WTC11 (cell line): ENCODE measurements at places on chromosomes 13 and 19.

DNA sequence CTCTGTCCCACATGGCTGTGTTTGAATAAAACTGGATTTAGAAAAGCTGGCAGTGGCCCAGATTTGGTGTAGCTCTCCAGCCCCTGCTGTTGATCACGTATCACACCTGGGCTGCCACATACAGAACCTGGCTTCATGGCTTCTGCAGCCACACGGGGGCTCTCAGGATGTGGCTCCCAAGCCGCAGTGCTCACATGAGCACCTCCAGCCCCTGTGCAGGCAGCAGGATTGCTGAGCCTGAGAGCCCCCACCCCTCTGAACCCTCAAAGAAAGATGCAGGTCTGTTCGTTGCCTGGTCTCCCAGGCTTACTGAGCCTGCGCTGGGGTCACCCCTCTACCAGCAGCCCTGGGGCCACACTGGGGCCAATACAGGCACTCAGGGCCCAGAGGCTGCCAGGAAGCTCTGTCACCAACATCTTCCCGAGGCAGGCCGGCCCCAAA lies 2.7 kb downstream of the PLEKHF1 start:
- DNase-seq, result no peak
- H3K27ac ChIP-seq, result no peak overlapping the region
- no peak overlapping the region for H3K4me3 ChIP-seq
- H3K4me1 ChIP-seq, result peaks cover 41% of the 10 kb centered on the region
- no peaks in the 10 kb centered on the region for H3K27me3 ChIP-seq
- peaks cover 12% of the 10 kb centered on the region for H3K36me3 ChIP-seq

GRCh38 chr19:35545001-35545854 lies at the start of gene TMEM147:
Gene TMEM147, plus strand, starts transcription at chr19:35545626. Its CDS starts 114 bp downstream, at chr19:35545740.
- H3K36me3 ChIP-seq, result peaks cover 24% of the 10 kb centered on the region
- peaks cover 23% of the 10 kb centered on the region for H3K4me1 ChIP-seq
- DNase-seq, result peak; percentile 93
- H3K27ac ChIP-seq, result peak within 1 kb of the TSS; percentile 80
- peak within 1 kb of the TSS; percentile 92 for H3K4me3 ChIP-seq

- peaks cover 22% of the 10 kb centered on the region for H3K4me1 ChIP-seq
- DNase-seq, result no peak
- no peak overlapping the region for H3K27ac ChIP-seq
- H3K4me3 ChIP-seq, result peak overlapping the region; percentile 91
These were observed 18.9 kb upstream of the LRP3 start for GRCh38 chr19:33175156-33175782.

GRCh38 chr13:97194479-97194878 lies 27.7 kb upstream of the MBNL2 start:
- H3K27ac ChIP-seq, result no peak overlapping the region
- DNase-seq, result no peak
- no peak overlapping the region for H3K4me3 ChIP-seq
- H3K27me3 ChIP-seq, result peaks cover 3% of the 10 kb centered on the region
- H3K36me3 ChIP-seq, result no peaks in the 10 kb centered on the region
- H3K4me1 ChIP-seq, result peaks cover 31% of the 10 kb centered on the region

- no peak overlapping the region for H3K4me3 ChIP-seq
- peaks cover 57% of the 10 kb centered on the region for H3K4me1 ChIP-seq
- no peaks in the 10 kb centered on the region for H3K36me3 ChIP-seq
- no peak for DNase-seq
These were observed 24.2 kb downstream of the SIAH3 start for GRCh38 chr13:45827318-45827717.

- H3K27me3 ChIP-seq, result peaks cover 6% of the 10 kb centered on the region
- H3K36me3 ChIP-seq, result no peaks in the 10 kb centered on the region
- no peaks in the 10 kb centered on the region for H3K4me1 ChIP-seq
- H3K27ac ChIP-seq, result no peak overlapping the region
- no peak overlapping the region for H3K4me3 ChIP-seq
These were observed 6.8 kb upstream of the ACP7 start for GRCh38 chr19:39077323-39077722.

GRCh38 chr19:40718774-40719391 lies 2.0 kb downstream of the ITPKC start:
- H3K4me3 ChIP-seq, result peak overlapping the region; percentile 91
- H3K27me3 ChIP-seq, result no peaks in the 10 kb centered on the region
- peaks cover 17% of the 10 kb centered on the region for H3K36me3 ChIP-seq
- H3K27ac ChIP-seq, result peak overlapping the region; percentile 99

- H3K27me3 ChIP-seq, result no peaks in the 10 kb centered on the region
- DNase-seq, result no peak
- H3K27ac ChIP-seq, result no peak overlapping the region
- H3K4me3 ChIP-seq, result no peak overlapping the region
These were observed 5.6 kb downstream of the UHRF1 start for GRCh38 chr19:4914736-4915501.

- no peak for DNase-seq
- no peak overlapping the region for H3K27ac ChIP-seq
- no peak overlapping the region for H3K4me3 ChIP-seq
- no peaks in the 10 kb centered on the region for H3K27me3 ChIP-seq
These were observed 56.2 kb upstream of the RFC3 start for GRCh38 chr13:33761740-33762139.

DNA sequence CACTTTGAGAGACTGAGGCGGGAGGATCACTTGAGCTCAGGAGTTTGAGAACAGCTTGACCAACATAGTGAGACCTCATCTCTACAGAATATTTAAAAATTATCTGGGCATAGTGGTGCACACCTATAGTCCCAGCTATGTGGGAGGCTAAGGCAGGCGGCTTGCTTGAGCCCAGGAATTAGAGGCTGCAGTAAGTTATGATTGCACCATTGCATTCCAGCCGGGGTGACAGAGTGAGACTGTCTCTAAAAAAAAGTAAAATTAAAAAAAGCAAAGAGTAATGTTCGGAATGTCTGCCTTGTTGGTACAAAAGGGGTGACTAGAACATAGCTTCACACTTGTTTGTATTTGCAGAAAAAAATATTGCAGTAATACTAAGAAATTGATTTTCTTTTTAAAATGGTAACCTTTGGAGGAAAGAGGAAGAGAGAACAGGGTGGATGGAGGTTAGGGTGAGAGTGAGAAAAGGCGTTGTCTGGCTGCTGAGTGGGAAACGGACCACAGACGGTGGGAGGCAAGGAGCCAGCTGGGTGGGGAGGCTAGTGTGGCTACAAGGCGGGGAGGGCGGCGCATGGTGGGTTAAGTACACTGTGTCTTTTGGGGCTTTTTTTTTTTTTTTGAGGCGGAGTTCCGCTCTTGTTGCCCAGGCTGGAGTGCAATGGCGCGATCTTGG lies 10.2 kb downstream of the PPP1R14A start:
- no peak overlapping the region for H3K4me3 ChIP-seq
- H3K27me3 ChIP-seq, result peaks cover 2% of the 10 kb centered on the region; the same call in 1 of the 2 replicates
- no peaks in the 10 kb centered on the region for H3K36me3 ChIP-seq
- H3K4me1 ChIP-seq, result peaks cover 17% of the 10 kb centered on the region

- peaks cover 80% of the 10 kb centered on the region for H3K36me3 ChIP-seq
- no peaks in the 10 kb centered on the region for H3K27me3 ChIP-seq
- no peak for DNase-seq
- peaks cover 19% of the 10 kb centered on the region for H3K4me1 ChIP-seq
- H3K4me3 ChIP-seq, result no peak overlapping the region
These were observed 31.4 kb downstream of the FLT1 start for GRCh38 chr13:28463481-28463880.

DNA sequence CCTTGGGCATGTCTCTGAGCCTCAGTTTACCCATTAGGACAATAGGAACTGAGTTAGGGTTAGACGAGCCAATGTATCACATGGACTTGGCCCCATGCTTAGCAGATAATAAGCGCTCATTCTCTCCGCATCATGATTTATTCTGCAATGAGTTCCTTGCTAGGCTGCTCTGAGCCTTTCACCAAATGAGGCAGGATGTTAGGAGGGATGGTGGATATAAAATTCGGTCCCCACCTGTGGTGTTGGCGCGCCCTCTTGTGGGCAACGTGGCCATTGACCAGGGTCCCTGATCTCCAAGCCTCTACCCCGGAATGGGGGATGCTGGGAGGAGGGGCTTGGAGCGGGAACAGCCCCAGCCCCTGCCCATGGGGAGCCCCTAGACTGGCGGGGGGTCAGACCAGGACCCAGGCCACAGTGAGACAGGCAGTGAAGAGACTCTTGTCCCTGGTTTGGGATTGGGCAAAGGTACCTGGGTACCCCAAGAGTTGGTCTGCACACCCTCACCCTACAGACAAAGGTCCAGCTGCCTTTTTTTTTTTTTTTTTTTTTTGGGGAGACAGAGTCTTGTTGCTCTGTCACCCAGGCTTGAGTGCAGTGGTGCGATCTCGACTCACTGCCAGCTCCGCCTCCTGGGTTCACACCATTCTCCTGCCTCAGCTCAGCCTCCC lies 43.9 kb downstream of the CERS4 start:
- peaks cover 3% of the 10 kb centered on the region; the same call in 1 of the 2 replicates for H3K4me1 ChIP-seq
- peaks cover 37% of the 10 kb centered on the region for H3K36me3 ChIP-seq
- H3K4me3 ChIP-seq, result no peak overlapping the region
- DNase-seq, result peak; percentile 95

DNA sequence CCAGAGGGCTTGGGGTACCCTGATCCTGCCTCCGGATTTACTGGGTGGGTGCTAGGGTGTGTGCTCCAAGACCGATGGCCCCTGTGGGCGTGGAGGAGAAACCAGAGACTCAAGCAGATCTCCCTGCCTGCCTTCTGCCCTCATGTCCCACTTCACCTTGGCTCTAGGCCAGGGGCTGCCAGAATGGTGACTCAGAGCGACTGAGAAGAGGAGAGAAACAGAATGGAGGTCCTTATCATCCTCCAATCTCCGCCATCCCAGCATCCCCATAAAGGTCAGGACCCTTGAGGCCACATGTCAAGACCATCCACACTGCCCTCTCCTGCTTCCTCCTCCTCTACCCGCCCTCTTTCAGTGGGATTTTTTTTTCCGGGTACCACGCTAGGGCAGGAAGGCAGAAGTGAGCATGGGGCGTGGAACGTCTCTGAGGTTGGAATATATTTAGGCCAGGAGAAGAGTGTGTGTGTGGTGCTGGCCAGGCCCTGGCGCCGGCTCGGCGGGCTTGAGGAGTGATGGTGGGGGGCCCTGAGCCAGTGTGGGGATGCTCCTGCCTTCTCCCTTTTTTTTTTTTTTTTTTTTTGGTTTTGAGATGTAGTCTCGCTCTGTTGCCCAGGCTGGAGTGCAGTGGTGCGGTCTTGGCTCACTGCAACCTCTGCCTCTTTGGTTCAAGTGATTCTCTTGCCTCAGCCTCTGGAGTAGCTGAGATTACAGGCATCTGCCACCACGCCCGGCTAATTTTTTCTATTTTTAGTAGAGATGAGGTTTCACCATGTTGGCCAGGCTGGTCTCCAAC lies 22.3 kb downstream of the IER2 start:
- no peak overlapping the region for H3K4me3 ChIP-seq
- H3K27ac ChIP-seq, result peak overlapping the region; percentile 65; the same call in 1 of the 2 replicates
- DNase-seq, result no peak
- no peaks in the 10 kb centered on the region for H3K27me3 ChIP-seq

DNA sequence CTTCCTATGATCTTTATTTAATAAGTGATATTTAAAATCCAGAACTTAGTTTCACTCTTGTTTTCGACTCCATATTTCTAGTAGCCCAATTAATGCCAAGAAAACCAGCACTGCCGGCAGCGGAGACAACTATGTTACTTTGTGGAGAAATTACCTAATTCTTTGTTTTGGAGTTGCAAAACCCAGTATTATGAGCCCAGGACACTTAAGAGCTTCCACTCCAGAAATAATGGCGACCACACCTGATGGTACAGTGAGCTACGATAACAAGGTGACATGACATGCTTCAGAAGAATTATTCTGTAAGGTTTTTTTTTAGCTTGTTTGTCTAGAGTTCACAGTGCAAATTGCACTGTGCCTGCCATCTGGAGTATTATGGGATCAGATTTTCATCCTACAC lies 136.4 kb downstream of the ZAR1L start:
- no peaks in the 10 kb centered on the region for H3K27me3 ChIP-seq
- no peaks in the 10 kb centered on the region for H3K4me1 ChIP-seq
- no peak overlapping the region for H3K4me3 ChIP-seq
- H3K36me3 ChIP-seq, result no peaks in the 10 kb centered on the region

DNA sequence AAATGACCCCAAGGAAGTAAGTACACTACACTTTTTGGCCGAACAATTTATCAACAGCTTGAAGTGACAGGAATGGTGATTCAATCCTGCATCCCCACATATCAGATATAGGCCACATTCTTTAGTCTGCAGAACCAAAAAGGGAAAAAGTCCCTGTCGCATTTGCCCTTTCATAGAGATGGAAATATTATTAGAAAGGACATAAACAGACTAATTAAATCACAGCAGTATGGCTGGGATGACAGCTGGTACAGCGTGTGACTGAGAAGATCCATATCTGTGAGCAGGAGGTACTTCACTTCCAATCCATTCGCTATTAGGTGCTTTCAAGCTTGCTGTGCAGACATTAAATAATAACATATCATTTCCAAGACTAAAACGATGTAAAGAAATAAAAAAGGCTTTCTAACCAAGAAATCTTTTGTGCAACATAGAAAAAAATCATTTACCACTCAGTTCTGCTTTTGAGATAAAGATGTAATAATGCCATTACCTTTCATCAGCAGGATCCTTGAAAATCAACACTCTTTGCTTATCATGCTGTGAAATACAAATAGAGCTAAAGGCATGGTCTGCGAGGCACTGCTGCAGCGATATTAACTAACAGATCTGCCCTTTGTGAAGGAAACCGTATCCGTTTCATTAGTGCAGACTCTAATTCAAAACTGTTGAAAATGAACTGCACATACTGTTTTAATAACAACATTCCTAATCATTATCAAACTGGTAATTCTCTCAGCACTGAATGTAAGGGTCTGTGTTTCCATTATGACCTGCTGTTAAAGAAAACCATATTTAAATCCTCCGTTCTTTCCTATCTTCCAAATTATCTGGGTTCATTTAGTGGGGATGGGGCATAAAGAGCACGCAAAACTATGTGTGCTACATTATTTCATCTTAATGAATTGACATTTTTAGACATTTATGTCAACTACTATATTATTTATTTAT lies 245.6 kb downstream of the DACH1 start:
- H3K27ac ChIP-seq, result no peak overlapping the region

- H3K27ac ChIP-seq, result peak overlapping the region; percentile 61
- H3K27me3 ChIP-seq, result no peaks in the 10 kb centered on the region
- no peak for DNase-seq
These were observed 6.7 kb downstream of the ZNF525 start for GRCh38 chr19:53372196-53372595.

- no peak overlapping the region for H3K27ac ChIP-seq
- no peaks in the 10 kb centered on the region for H3K36me3 ChIP-seq
- no peak for DNase-seq
- no peak overlapping the region for H3K4me3 ChIP-seq
- no peaks in the 10 kb centered on the region for H3K27me3 ChIP-seq
These were observed 1456.1 kb upstream of the MIR17HG start for GRCh38 chr13:89891416-89891815.

DNA sequence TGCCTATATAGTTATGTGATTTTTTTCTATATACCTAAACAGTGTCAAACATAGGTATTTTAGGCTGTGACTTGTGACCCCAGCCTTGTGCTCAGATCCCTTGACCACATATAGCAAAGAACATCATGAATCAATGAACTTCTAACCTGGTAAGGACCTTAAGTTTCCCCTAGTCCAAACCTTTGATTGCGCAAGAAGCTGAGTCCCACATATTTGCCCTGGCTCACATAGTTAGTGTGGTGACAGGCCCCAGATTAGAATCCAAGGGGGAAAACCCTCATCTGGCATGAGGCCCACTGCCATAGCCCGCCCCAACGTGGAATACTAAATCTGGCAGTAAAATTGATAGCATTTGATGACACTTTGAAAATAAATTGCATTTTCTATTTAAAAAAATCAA lies 171.8 kb downstream of the MZT1 start:
- H3K27ac ChIP-seq, result no peak overlapping the region
- H3K4me3 ChIP-seq, result no peak overlapping the region
- no peaks in the 10 kb centered on the region for H3K36me3 ChIP-seq
